ENCODE measurements at places on chromosomes 3 and 15.

- peak; percentile 9 for DNase-seq
These were observed 4.5 kb upstream of the PARP15 start for GRCh38 chr3:122572940-122573412.

GRCh38 chr3:48142316-48142870 lies 45.8 kb downstream of the CDC25A start:
- DNase-seq = no peak

DNA sequence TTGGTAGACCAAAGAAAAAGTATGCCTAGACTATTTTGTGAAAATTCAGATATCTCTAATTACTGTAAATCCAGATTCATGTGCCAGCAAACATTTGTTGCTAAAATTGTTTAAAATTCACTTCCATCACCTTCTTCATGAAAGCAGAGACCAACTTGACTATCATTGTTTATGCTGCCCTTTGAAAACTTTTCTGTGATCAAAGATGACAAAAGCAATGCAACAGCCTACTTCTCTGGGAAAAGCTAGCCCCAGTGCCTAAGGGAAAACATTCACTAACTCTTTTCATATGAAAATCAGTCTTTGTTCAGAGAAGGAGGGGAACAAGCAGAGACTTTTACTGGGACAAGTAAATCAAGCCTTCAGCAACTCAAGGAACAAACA lies 178.0 kb upstream of the P2RY1 start:
- no peak for DNase-seq

- DNase-seq = no peak
These were observed 384.4 kb upstream of the C2CD4B start for GRCh38 chr15:62549345-62549970.

DNA sequence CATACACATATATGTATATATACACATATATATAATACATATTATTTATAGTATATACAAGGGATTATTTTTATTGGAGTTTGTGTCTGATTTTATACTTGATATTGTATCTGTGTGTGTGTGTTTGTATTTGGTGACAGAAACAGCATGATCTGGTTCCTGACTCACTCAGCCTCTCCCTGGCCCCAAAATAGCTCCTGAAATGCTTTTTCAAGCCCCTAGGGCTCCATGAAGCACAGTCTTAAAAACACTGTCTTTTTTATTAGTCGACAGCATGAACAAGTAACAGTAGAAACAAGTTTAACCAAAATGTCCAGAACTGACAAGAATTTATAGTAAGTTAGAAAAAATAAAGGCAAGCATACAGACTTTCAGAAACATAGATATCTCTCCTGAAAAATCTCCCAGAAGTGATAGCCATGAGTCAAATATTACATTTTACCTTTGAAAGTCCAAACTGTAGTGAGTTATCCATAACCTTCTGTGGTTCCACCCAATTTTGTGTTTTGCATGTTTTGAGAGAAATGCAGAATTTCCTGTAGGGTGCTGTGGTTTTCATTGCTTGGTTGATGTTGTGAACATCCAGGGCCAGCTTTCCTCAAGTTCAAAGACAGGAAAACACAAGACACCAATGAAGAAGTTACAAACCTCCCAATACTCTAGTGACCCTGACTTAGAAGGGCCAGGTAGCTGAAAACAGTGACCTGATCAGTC lies 98.5 kb upstream of the CCDC80 start:
- DNase-seq = no peak

- DNase-seq = peak; percentile 86
These were observed 108.8 kb downstream of the KLF13 start for GRCh38 chr15:31435261-31435911.

GRCh38 chr3:21356402-21356801 lies 394.6 kb downstream of the ZNF385D start:
- DNase-seq = no peak

GRCh38 chr3:190086191-190086590 lies 34.5 kb downstream of the P3H2 start:
- DNase-seq = no peak

DNA sequence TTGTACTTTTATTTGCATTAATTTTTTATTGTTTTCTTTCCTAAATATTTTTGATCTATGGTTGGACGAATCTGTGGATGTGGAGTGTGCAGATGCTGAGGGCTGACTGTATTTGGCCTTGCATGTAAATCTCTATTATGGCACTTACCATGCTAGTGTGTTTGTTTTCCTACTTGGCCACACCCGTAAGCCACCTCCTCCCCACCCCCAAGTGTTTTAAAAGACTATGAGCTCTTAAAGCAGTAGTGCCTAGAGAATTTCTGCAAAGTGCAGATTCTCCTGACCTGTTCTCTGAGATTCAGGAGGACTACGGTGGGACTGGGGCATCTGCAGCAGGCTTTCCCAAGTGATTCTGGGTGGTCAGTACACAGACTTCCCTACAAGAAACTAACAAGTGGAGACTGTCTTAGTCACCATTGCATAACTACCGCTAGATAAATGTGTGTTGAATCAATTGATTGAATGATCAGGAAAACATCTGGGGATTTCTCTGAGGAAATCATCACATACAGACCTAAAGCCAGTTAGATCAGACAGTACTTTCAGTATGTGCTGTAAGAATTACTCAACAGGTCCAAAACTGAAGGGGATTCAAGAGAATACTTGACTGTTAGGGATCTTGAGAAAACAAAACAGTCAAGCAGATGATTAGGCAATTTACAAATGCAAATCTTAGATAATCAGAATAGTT lies 6.2 kb upstream of the TIPARP start:
- DNase-seq = no peak

DNA sequence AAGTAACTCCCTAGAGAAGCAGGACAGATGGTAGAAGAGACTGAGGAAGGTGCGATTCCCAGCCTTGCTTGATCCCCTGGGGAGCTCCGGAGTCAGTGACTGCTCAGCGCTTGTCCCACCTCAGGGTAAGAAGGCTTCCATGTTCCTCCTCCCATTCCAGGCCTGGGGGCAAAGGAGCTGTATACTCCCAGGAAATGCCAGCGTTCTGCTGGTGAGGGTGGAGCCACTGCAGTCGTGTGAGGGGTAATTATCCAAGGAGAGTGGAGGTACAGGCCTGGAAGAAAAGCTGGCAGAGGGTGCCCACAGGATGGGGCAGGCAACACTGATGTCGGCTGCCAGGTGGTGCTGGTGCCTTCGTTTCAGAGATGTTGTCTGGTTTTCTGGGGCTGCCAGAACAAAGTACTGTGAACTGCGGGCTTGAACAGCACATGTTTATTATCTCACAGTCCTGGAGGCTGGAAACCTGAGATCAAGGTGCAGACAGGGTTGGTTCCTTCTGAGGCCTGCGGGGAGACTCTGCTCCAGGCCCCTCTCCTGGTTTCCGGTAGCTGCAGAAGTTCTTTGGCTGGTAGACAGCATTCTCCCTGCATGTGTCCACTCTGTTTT lies 12.1 kb upstream of the APBA2 start:
- DNase-seq = no peak

DNA sequence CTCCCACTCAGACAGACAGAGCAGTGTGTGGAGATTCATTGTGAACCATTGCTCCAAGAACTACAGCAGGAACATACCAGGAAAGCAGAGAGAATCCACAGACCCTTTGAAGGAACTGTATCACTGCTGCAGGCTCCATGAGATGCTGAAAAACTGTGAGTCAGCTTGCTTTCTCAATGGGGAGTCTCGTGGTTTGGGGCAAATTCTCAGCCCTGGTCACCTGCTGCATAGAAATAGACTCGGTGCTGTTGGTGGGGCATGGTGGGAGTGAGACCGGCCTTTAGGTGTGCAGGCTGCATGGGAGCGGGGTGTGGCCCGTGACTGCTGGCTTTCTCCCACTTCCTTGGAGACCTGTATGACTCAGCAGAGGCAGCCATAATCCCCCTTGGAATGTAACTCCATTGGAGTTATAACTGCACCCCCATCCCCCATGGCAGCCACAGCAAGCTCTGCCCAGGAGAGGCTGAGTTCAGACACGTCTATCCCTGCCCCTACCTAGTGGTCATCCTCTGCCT lies 35.6 kb downstream of the ALCAM start:
- no peak for DNase-seq

DNA sequence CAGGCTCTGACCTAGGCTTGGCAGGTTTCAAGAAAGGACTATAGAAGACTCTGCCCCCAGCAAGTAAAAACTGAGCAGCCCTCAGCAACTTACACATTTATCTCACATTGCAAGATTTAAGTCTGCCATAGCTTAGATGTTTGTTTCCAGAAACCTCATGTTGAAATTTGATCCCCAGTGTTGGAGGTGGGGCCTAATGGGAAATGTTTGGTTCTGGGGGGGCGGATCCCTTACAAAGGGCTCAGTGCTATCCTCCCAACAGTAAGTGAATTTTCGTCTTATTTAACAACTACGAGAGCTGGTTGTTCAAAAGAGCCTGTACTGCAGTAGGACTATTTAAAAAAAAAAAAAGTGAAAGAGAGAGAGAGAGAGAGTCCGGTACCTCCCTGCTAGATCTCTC lies 125.2 kb upstream of the PROK2 start:
- no peak for DNase-seq

DNA sequence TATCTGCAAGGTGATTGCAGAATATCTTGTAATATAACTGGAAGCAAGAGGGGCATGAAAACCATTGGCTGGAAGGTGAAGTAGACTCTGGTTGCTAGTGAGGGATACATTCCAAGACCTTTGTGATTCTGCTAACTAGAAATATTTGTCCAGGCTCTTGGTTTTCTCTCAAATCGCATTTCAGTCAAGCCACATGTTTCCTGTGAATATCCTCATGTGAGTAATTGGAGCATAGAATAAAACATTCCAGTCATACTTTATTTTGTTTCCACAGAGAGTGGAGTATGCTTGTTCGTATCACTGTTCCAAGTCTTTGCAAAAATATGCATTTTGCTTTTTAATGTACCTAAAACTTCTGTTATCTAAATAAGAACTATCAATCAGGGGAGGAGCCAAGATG lies 850.0 kb downstream of the EPHA3 start:
- DNase-seq = no peak

DNA sequence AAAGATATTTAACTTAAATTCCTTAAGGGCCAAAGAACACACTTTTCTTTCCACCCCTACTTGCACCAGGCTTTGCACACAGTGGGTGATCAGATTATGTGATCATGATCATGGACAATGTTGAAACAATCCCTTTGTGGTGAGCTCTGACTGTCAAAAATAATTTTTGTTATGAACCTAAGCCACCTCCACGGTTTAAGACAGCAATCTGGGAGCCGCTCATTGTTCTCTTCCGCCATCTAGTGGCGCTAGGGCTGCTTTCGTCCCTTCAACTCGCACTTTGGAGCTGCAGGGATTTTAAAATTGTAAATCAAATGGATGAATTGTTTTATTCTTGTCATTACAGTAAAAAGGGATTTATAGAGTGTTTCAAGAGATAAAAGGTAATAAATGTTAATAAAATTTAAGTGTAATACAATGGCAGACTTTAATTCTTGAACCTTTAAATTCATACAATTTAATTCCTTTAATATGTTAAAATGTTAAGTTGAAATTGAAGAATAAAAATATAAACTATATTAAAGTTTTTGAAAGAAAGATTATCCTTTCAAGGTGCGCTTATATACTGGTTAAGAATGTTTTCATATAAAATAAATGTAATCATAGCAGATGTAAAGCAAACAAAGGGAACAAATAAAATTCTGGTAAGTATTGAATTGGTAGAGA lies 45.3 kb upstream of the ARL6 start:
- DNase-seq = peak; percentile 39

DNA sequence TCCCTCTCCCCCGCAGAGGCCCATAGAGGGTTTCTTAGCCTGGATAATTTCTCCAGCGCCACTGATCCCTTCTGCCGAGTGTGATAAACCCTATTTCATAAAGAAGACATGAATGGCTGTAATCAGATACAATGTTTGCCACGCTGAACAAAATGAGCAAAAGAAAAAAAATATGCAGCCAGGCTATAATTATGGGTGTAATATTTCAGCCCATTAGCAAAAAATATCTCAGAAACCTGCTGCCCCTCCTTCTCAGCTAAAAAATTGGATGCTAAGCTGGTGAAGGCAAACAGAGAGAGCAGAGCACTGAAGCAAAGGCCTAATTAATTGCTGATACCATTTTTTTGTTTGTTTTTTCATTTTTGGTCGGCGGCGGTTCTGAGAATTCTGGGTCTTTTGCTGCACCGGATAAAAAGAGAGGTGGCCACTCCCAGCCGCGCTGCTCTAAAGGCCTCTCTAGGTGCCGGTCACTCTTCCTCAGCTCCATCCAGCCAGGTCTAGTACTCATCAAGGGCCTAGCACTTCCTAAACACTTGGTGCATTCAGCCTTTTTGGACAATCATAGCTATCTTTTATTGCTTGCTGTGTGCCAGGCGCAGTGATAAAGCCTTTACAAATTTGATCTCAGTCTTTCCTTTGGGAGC lies 128.7 kb upstream of the TLE3 start:
- no peak for DNase-seq

DNA sequence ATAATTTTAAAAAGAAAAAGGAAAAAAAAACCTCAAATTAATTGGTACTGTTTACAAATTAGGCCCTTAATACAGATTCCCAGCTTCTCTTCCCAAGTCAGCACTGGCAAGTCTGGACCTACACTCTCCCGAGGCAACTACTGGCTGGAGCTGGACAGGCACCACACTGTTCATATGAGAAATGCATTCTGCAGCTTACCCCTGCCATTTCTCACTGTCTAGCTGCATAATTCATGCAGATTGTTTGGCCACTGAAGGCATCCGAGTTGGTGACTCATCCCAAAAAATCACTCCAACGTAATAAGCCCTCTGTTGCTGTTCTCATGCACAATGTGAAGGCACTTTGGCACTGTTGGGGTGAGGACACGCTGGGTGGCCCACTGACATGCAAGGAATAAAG lies 45.3 kb downstream of the ROPN1B start:
- no peak for DNase-seq

DNA sequence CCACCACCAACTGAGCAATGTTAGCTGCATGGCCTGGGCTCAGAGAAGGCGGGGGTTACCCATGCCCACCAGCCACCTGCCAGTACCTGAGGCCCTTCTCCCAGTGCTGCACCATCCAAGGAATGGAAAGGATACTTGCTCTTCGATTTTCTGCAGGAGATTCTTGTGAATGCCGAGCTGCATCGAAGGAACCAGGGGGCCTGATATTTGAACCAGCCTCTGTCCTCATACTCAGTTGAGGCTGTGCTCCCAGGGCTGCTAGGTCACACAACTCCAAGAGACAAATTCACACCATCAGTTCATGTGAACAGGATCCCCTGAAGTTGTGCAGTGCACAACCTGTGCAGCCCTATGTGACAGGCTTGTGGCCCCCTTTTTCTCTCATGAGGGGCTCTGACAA lies 18.0 kb downstream of the PLA2G4F start:
- no peak for DNase-seq

- no peak for DNase-seq
These were observed 3.3 kb downstream of the LINS1 start for GRCh38 chr15:100598655-100599054.

DNA sequence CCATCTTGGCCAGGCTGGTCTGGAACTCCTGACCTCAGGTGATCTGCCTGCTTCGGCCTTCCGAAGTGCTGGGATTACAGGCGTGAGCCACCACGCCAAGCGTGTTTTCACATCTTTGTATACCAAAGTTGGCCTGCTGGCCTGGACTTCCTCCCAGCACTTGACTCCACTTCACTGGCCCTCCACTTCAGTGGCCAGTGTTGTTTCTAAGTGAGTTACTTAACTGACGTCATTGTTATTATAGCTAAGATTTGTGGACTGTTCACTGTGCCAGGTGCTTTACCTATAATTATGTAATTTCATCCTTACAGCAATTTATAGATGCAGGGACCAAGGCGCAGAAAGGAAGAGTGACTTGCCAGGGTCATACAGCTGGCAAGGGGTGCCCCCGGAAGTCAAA lies 52.0 kb downstream of the HRH1 start:
- no peak for DNase-seq

- no peak for DNase-seq
These were observed 353.1 kb downstream of the CHL1 start for GRCh38 chr3:549636-550035.
